ENCODE measurements at places on chromosomes 1 and 21. TPM values are rescaled to one million over a fixed set of nuclear protein-coding genes. Genes with fewer than 3 reads are reported as not detected.
A peak's percentile ranks its signal among the peaks of the same experiment; 100 is the strongest.

DNA sequence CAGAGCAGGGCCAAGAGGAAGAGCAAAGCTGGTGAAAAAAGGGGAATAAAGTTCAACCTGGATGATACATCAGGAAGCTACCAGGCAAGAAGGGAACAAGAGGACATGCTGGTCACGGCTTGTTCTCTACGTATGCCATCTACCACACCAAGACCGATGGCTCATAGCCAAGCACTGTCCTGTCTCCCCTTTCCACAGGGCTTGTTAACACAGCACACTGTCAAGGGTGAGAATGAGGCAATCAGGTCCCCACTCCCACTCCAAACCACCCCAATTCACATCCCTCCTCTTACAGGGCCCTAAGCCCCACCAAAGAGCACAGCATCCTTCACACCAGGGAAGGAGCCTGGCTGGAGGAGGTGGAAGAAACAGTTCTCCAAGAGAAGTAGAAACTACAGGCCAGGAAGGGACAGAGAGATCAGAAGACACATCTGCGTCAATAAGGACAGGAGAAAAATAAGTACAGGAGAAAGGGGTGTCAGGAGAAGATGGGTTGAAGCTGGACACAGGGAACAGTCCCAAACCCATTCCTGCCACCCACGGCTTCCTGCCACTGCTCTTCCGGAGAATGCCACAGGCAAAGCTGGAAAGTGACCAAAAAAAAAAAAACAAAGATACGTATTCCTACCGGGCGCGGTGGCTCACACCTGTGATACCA lies 923 bp upstream of the SHC1 start:
- DNase-seq: peak; percentile 73

GRCh38 chr1:1397839-1398523 lies 1.2 kb downstream of the CCNL2 start:
- DNase-seq: no peak

DNA sequence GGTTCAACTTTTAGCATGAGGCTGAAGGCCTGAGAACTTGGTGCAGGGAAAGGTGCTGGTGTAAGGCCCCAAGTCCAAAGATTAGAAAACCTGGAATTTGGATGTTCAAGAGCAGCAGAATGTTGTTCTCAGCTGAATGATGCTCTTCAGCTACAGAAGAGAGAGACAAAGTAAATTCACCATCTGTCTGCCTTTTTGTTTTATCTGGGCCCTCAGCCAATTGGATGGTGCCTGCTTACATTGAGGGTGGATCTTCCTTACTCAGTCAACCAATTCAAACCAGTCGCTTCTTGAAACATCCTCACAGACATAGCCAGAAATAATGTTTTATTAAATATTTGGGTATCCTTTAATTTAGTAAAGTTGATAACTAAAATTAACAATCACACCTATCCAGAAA lies 748.2 kb upstream of the ADAMTS5 start:
- no peak for DNase-seq

DNA sequence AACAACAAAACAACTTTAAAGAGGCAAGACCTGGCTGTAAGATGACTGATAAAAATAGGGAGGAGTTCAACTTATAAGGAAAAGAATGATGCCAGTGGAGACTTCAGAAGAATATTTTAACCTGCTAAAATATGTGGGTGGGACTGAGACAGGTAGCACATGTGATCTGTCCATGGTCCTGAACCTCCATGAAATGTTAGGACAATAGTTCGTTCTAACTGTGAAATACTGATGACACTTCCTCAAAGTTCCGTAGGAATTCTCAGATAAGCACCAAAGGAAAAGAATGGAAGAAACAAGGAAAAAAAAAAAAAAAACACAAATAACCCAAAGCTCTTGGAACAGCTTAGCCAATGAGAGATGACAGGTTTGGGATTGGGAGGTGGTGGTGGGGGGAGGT lies 44.7 kb downstream of the CDC42BPA start:
- DNase-seq: peak; percentile 41

- DNase-seq: peak; percentile 38
Observed at GRCh38 chr1:151255381-151255780, 847 bp downstream of the PSMD4 start.

- DNase-seq: no peak
Observed at GRCh38 chr1:182617014-182617429, 12.8 kb upstream of the RGS16 start.

DNA sequence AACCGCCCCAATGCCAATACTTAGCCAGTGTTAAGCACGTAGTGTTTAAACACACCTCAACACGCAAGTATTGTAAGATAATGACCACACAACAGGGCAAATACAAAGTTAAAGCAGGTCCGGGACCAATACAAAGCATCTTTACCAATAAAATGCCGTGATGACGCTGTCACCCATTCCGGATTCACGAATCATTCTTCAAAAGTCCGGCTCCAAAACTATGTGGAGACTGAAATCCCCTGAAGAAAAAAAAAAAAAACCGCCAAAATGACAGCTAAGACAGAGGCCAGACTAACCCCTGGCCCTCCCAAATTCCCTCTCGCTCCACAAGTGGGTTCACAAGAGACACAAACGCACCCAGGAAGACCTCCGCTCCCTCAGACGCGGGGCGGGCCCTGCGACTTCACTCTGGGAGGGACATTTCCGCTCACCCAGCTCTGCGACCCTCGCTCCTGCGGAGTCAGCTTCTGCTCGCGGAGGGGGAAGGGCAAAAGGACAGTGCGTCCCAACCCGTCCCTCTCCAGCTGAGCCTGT lies 625 bp upstream of the DARS2 start:
- no peak for DNase-seq

GRCh38 chr1:209202830-209203532 lies 380.5 kb upstream of the CAMK1G start:
- DNase-seq: peak; percentile 36

DNA sequence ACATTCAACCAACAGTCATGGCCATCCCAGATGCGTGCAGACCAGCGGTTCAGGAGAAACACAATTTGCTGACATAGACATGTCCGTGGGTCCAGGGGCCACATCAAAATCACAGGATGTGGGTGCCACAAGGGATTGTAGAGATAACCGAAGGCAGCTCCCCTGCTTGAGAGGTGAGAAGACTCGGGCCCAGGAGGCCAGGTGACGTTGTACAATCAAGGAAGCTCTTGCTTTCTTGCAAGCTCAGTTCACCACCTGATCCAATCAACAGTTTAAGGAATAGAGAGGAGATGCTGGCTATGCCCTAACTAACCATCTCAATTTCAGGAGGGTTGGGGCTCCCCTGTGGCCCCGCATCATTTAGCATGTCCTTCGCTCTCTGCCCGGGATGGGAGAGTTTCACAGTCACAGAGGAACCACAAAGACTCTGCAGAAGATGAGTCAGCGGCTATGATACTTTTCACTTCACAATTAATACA lies 19.5 kb downstream of the UBASH3A start:
- peak; percentile 13 for DNase-seq

DNA sequence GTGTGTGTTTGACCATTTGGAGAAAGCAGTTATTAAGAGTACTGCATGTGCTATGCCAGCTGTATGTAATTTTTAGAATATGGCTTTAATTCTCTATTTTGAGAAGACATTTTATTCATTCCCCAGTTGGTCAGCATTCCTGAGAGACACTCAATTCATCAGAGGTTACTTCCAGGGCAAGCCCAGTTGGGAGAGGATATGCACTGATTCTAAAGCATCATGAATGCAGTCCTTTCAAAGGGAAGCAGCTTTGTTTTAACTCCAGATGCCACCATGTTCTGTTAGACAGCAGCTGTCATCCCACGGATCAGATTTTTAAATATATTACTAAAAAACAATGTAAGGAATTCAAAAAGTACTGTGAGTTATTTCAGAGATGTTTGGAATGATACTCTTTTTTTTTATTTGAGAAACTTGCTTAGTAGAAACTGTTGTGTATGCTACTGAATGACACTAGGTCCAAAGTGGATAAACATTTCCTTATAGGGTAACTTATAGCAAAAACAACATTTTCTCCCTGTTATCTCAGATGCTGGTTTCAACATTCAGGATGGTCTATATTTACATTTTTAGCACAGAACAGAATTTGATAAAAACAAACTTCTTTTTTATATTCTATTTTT lies 149.5 kb upstream of the B3GALT2 start:
- DNase-seq: peak; percentile 85

DNA sequence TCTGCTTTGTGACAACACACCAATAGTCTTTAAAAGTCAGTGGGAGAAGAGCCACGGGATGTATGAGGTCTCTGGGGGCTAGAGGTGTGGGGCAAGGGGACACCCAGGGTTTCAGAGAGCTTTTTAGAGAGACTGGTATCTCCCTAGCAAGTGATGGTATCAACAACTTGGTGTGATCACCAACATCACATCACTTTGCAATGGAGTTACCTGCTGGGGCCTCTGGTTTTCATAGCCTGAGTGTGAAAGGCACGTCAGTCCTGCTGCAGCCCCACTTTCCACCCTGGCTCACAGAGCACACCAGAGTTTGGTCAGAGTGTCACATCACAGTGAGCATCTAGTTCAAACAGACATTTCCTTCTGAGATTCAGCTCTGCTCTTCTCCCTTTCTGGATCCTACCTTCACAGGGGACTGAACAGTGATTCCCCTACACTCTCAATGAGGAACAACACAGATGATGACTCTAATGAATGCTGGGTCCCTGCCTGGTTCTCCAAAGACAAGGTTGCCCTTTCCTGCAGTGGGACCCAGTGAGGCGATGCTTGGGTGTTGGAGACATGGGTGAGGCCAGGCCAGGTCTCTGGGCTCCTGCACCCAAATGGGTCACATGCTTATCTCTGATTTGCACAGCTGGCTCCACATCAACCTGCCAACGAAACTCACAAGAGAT lies 2.0 kb upstream of the MAN1C1 start:
- no peak for DNase-seq

GRCh38 chr1:232854798-232855159 lies 49.6 kb downstream of the MAP10 start:
- no peak for DNase-seq

GRCh38 chr1:33146003-33146402 lies 35.8 kb downstream of the TRIM62 start:
- DNase-seq: no peak

- no peak for DNase-seq
Observed at GRCh38 chr1:225319871-225320270, 108.0 kb downstream of the LBR start.

DNA sequence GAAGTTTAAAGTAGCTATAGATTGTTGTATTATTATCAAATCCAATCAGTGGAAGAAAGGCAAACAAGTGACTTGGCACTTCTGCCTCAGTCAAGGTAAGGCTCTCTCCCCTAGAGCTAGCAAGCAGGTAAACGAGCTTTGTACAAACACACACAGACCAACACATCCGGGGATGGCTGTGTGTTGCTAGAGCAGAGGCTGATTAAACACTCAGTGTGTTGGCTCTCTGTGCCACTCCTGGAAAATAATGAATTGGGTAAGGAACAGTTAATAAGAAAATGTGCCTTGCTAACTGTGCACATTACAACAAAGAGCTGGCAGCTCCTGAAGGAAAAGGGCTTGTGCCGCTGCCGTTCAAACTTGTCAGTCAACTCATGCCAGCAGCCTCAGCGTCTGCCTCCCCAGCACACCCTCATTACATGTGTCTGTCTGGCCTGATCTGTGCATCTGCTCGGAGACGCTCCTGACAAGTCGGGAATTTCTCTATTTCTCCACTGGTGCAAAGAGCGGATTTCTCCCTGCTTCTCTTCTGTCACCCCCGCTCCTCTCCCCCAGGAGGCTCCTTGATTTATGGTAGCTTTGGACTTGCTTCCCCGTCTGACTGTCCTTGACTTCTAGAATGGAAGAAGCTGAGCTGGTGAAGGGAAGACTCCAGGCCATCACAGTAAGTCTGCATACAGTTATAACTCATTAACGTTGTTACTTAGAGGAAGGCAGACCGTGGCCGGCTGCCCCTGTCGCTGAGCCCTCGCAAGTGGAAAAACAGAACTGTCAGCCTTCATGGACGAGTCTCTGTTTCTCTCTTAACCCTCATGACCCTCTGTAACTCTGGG lies at the start of gene PALMD:
Gene PALMD, plus strand, starts transcription at position 415 of the 833 bp plus-strand sequence. Its CDS starts 205 bp downstream, at position 620.
- DNase-seq: peak; percentile 8

DNA sequence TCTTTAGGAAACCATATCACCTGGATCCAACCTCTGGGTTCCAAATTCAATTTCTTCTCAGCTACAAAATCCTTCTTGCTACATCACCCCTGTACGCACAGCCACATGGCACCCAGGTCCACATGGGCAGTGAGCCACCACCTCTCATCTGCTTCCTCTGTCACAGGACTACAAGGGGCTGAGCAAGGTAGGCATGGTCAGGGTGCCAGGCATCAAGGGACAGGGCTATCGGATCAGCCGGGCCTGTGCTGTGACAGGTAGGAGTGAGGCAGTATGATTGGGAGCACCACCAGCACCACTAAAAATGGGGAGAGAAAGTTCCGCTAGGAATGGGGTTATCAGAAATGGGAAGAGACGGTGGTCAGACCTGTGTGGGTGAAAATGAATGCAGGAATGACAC lies 29.4 kb downstream of the S100A6 start:
- no peak for DNase-seq

DNA sequence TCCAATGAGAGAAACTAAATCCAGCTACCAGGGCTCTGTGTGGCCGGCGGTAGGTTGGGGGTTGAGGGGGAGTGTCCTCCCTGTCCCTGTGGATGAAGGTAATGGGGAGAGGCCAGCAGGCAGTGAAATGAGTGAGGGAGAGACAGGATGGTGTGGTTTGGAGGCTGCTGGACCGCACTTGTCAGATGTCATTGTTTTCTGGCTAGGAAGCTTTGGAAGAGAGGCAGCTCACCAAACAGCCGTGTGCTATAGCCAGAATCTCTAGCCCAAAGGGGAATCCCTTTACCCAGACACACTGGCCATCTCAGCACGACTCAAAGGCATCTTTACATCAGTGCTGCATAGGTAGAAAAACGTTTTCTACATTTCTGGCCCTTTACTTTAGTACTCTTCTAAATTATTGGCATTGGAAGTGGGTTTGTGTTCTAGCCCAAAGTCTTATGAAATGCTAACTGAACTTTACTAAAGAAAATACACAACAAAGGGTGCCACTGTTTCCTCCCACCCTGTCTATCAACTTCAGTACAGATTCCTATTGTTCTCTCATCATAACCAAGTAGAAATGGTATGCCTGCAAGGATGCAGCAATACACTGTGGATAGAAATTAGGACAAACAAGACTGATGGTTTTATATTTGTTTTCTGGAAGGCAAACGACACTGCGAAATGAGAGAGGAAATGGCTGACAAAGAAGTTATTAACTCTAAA lies 95.9 kb upstream of the COA6 start:
- DNase-seq: no peak

- DNase-seq: no peak
Observed at GRCh38 chr1:21652101-21652936, 16.8 kb downstream of the RAP1GAP start.

GRCh38 chr21:15552914-15553494 lies 176.8 kb upstream of the USP25 start:
- DNase-seq: no peak

Gene ATP6V0B
- 187 TPM for total RNA-seq

Gene P3H1
- total RNA-seq: 79.5 TPM

Gene GCSAML
- 0.10 TPM for total RNA-seq

Gene NR5A2
- total RNA-seq: 0.03 TPM

Gene IGFN1
- 20.7 TPM for total RNA-seq

Gene TMEM82
- total RNA-seq: not detected

Gene FNDC7
- not detected for total RNA-seq

Gene VWA1
- 2.0 TPM for total RNA-seq

Gene TFF1
- total RNA-seq: not detected

Gene LCE6A
- total RNA-seq: not detected

Gene GPX7
- total RNA-seq: not detected

Gene NFIA
- 0.22 TPM for total RNA-seq

Gene CLCA1
- not detected for total RNA-seq
